Frontal cortex (tissue), 4 donors: ENCODE measurements at places on chromosomes 5 and 9. TPM values are rescaled to one million over a fixed set of nuclear protein-coding genes. Genes with fewer than 3 reads are reported as not detected.

DNA sequence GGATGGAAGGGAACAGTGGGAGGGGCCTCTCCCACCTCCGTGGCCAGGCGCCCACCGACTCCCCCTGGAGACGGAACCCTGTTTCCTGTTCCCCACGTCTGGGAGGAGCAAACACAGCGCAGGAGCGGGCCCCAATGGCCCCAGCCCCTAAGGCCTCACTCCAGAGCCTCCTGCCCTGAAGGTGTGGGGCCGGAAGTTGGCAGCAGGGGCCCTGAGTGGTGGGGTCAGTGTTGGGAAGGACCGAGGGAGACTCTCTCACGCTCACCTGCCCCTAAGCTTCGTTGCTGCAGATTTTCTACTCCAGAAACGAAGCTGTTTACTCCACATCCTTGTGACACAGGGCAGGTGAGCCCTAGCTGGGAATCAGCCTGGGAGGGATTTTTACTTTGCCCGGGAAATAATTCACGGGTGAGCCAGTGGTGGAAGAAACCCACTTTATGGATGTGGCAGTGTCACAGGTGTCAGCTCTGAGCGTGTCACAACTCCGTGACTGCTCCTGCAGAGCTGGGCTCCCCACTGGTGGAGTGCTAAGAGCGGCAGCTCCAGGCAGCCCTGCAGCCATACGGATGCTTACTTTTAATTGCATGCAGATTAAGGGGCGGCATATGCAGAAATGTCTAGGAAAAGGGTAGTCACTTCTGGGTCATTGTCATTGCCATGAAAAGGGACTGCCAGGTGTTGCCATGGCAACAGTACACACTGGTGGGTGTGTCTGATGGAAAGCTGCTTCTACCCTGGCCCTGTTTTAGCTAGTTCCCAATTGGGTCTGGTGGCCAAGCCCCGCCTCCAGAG lies 77.5 kb upstream of the OLFM1 start:
- DNase-seq: no peak

DNA sequence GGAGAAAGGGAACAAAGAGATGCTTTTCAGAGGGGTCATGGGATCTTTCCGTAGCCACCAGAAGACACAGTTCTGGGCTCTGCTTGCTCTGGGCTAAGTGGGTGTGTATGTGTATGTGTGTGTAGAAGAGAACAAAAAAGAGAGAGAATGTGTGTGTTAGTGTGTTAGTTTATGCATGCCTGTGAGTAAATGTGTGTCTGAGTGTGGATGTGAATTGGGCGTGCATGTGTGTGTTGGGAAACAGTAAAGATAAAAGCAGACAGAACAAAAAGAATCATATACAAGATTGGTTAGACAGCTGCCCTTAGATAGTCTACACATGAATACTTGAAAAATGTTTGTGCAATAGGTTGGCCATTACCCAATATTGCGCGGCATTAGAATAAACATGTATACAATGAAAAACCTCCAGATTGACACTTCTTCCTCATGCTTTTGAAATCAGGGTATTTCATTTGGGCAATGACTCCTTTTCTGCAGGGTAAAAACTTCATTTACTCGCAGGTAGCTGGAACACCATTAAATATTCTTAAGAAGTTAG lies 36.5 kb upstream of the HSPA9 start:
- DNase-seq: no peak

LECT2 gene
- total RNA-seq: not detected

- no peak for DNase-seq
Observed at GRCh38 chr5:37918424-37918823, 78.6 kb upstream of the GDNF start.

- no peak for DNase-seq
Observed at GRCh38 chr9:84866396-84867175, 197.1 kb downstream of the NTRK2 start.

- no peak for DNase-seq
Observed at GRCh38 chr5:33995865-33996264, 11.4 kb upstream of the SLC45A2 start.

GRCh38 chr9:15475923-15476536 lies 34.7 kb downstream of the PSIP1 start:
- no peak for DNase-seq

GRCh38 chr9:114227288-114228015 lies 72.1 kb downstream of the COL27A1 start:
- DNase-seq: no peak

GRCh38 chr5:37771203-37771611 lies 68.6 kb downstream of the GDNF start:
- no peak for DNase-seq

LRRTM2 gene
- total RNA-seq: 99.5 TPM
